ENCODE measurements at places on chromosomes 7 and 10.

DNA sequence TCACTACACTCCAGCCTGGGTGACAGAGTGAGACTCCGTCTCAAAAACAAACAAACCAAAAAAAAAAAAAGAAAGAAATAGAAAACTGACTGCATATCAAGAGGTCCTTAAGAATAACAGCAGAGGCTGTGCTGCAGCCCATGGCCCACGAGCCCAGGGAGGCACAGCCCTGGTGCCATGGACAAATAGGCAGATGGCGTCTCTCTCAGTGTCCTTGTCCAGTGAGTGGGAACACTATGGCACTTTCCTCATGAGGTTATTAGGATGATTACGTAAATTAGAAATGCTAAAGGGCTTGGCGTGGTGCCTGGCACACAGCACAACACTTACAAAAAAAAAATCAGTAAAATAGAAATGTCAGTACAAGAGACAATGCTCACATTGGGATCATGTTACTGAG is 33.4 kb upstream of the PFKP start:
- no peak for DNase-seq

GRCh38 chr7:107959527-107959898 is 43.4 kb downstream of the LAMB1 start:
- DNase-seq, result no peak

DNA sequence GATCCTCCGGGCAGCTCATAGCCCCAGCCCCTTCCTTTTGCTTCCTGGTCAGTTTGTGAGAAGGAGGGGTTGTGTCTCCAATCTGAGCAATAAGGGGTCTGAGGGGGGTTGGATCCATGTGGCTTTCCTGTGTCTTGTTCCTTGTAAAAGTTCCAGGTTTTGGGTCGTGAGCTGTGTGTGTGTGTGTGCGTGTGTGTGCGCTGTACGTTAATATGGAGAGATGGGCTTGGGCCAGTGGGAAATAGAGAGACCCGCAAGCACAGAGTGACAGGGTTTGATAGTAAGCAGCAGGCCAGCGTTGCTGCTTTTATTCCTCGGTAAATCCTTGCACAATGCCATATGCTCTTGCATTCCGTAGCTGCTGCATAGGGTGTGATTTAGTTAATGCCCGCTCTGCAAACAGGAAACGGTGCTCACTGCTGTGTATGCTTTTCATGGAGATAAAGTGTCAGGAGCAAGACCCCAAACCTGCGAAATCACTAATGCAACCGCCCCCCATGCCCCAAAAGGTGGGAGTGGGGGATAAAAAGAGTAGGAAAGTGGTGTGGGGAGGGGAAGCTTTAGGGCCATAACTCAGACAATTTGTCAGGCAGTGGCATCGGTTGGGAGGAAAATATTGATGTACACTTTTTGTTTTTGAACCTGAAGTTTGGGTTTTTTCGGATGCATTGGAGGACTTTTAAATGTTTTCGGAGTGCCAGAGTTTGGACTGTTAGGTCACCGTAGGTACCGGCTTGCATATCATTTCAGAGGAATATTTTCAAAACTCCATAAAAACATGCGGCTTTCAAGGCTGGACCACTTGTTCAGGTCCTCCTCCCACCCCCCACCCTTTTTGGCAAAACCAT is 108.7 kb downstream of the TCF7L2 start:
- DNase-seq, result no peak

DNA sequence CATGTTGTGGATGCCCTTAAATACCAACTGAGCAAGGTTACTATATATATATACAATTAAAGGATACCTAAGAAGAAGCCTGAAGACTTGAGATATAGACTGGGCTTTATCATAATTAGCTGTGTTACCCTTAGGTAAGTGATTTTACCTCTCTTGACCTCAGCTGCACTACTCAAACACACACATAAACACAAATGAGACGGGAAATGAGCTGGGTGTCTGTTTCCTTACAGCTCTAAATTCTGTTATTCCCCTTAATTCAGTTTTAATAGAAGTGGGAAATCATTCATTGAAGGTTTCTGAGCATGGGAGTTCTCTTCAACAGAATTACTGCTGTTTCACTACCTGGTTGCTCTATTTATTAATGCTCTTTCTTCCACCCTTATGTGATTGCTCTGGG is 60.7 kb downstream of the GBF1 start:
- DNase-seq, result no peak

DNA sequence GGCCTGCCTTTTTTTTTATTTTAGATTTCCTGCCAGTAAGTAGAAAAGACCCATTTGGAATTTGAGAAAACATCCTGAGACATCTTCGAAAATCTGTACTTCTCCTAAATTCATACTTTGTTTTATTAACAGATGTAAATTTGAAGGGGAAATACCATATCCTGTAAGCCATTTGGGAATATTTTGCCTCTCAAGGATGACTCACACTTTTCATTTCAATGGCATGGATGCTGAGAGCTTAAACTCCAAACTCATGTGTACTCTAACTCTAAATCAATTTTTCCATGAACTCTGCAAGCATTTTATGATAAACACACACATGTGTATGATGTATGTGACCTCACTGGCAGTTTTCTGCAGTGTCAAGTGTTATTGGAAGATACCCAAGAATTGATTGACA is 89.0 kb downstream of the SEMA3A start:
- no peak for DNase-seq

DNA sequence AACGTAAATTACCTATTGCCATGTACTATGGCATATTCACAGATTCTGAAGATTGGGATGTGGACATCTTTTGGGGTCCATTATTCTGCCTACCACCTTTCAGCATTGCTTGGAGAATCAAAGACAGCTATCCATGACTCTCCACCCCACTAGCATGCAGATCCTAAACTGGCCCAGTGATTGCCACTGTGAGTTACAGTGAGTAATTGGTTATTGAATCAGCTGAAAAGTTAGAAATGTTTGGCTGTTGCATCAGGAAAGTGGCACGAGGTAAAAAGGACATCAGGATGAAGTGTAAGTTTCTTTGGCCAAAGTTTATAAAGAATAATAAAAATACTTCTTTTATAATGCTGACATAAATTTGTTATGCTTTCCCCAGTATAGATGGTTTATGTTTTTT is 148.2 kb upstream of the ETV1 start:
- no peak for DNase-seq

Data from stimulated activated CD4-positive, alpha-beta T cell treated with anti-CD3 and anti-CD28 coated beads, TNF-alpha, amount 100 ng/mL, for 1 hour (primary cell).